ENCODE measurements at places on chromosomes 12 and 14. TPM values are rescaled to one million over a fixed set of nuclear protein-coding genes. Genes with fewer than 3 reads are reported as not detected.

- H3K4me1 ChIP-seq = no peaks in the 10 kb centered on the region
- H3K27ac ChIP-seq = no peak overlapping the region
- H3K27me3 ChIP-seq = no peaks in the 10 kb centered on the region
- no peak overlapping the region for H3K4me3 ChIP-seq
- H3K36me3 ChIP-seq = peaks cover 3% of the 10 kb centered on the region
- DNase-seq = no peak
Measured at GRCh38 chr12:13603953-13604352, 377.4 kb downstream of the GRIN2B start.

DNA sequence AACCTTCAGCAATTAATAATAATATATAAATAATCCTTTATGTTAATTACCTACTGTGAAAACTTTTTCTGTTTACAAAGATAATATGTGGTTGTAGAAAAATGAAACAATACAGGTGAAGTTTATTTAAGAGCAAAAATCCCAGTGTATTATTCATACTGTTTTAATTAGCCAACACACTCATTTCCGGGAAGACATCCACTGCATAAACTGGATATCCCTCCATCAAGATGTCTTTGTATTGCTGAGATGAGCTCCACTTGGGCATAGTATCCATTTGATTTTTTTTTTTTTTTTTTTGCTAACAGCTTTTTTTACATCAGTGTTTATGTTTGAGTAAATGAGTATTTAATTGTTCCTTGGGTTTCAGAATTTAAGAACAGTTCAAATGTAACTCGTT lies 13.7 kb upstream of the DERA start:
- no peaks in the 10 kb centered on the region for H3K4me1 ChIP-seq
- peaks cover 27% of the 10 kb centered on the region for H3K36me3 ChIP-seq
- no peak overlapping the region for H3K27ac ChIP-seq
- H3K4me3 ChIP-seq = no peak overlapping the region
- no peaks in the 10 kb centered on the region for H3K27me3 ChIP-seq

The TAS2R46 gene
- 7.5 TPM for total RNA-seq

The DIO2 gene
- 9.0 TPM for total RNA-seq

The SERPINA12 gene
- not detected for total RNA-seq

The PLEKHH1 gene
- 20.7 TPM for total RNA-seq

GRCh38 chr12:26401874-26402273 lies 206.5 kb downstream of the SSPN start:
- peaks cover 3% of the 10 kb centered on the region for H3K36me3 ChIP-seq
- H3K4me3 ChIP-seq = no peak overlapping the region
- no peaks in the 10 kb centered on the region for H3K27me3 ChIP-seq
- H3K4me1 ChIP-seq = no peaks in the 10 kb centered on the region

The FAM161B gene
- 13.8 TPM for total RNA-seq

The RNASE7 gene
- total RNA-seq = not detected

DNA sequence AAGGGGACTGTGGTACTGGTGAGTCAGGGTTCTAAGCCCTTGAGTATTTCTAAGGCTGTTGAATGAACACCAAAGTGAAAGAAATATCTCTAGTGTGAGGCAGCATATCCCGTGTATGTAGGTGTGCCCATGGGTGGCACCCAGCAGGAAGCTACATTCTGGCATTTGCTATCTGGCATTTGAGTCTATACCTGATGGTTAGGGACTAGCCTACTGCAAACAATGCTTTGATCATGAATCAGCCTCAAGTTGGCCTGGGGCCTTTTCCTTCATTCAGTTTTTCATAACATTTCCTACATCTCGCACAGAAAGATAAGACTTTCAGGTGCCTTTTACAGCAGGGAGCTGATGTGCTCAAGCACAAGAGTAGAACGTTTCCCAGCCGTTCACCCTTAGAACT lies 85.7 kb upstream of the E2F7 start:
- H3K27me3 ChIP-seq = no peaks in the 10 kb centered on the region
- no peak for DNase-seq
- H3K4me3 ChIP-seq = no peak overlapping the region
- H3K36me3 ChIP-seq = no peaks in the 10 kb centered on the region
- no peaks in the 10 kb centered on the region for H3K4me1 ChIP-seq
- H3K27ac ChIP-seq = no peak overlapping the region

DNA sequence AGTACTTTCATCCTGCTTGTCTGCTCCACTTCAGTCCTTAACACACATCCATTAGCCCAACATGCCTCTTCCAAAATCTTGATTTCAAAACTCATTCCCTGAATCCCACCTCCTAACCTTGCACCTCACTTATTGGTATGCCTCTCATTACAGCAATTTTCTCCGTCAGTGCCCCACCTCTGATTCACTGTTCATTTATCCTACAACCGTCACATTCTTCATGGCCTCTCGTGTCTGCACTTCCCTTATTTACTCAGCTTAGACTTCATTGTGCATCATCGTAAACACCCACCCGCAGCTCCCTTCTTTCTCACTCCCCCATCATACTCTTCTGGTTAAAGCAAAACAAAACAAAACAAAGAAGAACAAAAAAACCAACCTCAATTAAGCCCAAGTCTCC lies 160.6 kb upstream of the HMGA2 start:
- no peak overlapping the region for H3K4me3 ChIP-seq
- no peaks in the 10 kb centered on the region for H3K4me1 ChIP-seq
- H3K36me3 ChIP-seq = no peaks in the 10 kb centered on the region
- H3K27ac ChIP-seq = no peak overlapping the region
- H3K27me3 ChIP-seq = no peaks in the 10 kb centered on the region

The TSHR gene
- 6.5 TPM for total RNA-seq

The NPAS3 gene
- total RNA-seq = 44.2 TPM

DNA sequence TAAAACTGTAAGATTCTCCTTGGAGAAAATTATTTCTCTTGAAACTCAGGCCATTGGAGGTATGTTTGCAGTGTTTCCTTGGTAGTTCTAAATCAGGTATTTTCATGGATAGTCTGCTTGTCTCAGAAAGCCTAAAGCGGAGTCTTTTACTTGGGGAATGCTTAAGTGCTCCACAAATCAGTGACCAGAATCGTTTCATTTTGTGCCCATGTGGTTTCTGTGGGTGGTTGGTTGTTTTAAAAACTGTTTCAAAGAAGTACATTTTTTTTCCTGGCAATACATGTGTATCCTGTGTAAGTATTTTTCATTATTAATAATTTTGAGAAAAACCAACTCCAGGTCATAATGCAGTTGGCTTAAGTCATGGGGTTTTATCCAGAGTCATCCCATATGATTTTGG lies 33.6 kb downstream of the CCDC91 start:
- no peak overlapping the region for H3K4me3 ChIP-seq
- no peak for DNase-seq
- H3K27me3 ChIP-seq = no peaks in the 10 kb centered on the region
- no peaks in the 10 kb centered on the region for H3K36me3 ChIP-seq

GRCh38 chr12:92175961-92176360 lies 30.3 kb upstream of the BTG1 start:
- no peak for DNase-seq
- no peaks in the 10 kb centered on the region for H3K36me3 ChIP-seq
- H3K27ac ChIP-seq = no peak overlapping the region

DNA sequence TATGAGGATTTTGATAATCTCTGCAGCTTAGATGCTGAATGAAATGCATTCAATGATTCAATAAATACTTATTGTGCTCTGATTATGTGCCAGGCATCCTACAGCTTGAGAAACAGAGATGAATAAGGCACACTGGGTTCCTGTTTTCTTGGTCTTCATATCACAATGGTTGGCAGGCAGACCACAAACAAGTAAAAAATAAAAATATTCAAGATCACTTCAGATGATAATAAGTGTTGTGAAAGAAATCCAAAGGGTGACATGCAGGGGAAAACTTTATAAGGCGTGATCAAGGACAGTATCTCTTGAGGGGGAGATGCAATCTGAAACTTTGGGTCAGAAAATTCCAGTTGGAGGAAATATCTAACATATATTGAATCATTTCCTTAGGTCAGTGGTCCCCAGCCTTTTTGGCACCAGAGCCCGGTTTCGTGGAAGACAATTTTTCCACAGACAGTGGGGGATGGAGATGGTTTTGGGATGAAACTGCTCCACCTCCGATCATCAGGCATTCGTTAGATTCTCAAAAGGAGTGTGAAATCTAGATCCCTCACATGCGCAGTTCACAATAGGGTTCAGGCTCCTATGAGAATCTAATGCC lies 73.7 kb upstream of the RAP1B start:
- DNase-seq = no peak
- H3K4me1 ChIP-seq = no peaks in the 10 kb centered on the region
- H3K27me3 ChIP-seq = no peaks in the 10 kb centered on the region
- H3K4me3 ChIP-seq = no peak overlapping the region
- no peak overlapping the region for H3K27ac ChIP-seq

DNA sequence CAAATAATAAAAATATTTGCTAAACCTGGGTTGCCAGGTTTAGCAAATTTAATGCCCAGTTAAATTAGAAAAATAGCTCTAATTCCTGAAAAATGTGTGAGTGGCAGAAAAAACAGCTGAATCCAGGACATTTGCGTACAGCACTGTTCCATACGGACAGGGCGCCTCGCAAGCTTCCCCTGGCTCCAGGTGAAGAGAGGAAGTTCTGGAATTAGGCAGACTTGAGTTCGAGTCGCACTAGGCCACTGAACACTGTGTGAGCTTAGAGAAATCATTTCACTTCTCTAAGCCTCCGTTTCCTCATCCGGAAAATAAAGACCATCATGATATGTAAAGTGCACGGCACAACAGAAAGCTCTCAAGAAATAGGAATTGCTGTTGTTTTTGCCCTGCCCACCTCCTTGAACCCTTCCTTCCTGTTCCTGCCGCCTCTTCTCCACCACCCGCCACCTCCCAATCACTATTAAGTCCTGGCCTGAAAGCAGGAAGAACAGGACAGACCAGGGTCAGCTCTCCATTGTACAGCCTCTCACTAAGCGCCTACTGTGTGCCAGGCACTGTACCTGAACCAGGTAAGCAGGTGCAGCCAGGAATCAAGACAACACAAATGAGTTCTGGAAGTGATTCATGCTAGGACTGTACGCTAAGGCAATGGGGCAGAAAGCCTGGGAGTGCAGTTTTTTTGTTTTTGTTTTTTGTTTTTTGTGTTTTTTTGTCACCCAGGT lies 763 bp upstream of the PHETA1 start:
- DNase-seq = no peak
- peak overlapping the region; percentile 57 for H3K4me3 ChIP-seq
- H3K27me3 ChIP-seq = no peaks in the 10 kb centered on the region
- H3K4me1 ChIP-seq = peaks cover 24% of the 10 kb centered on the region

- H3K4me3 ChIP-seq = no peak overlapping the region
- H3K27ac ChIP-seq = no peak overlapping the region
- peaks cover 8% of the 10 kb centered on the region for H3K4me1 ChIP-seq
- H3K36me3 ChIP-seq = peaks cover 36% of the 10 kb centered on the region
- H3K27me3 ChIP-seq = no peaks in the 10 kb centered on the region
- no peak for DNase-seq
Measured at GRCh38 chr12:109482894-109483293, 5.5 kb downstream of the UBE3B start.

DNA sequence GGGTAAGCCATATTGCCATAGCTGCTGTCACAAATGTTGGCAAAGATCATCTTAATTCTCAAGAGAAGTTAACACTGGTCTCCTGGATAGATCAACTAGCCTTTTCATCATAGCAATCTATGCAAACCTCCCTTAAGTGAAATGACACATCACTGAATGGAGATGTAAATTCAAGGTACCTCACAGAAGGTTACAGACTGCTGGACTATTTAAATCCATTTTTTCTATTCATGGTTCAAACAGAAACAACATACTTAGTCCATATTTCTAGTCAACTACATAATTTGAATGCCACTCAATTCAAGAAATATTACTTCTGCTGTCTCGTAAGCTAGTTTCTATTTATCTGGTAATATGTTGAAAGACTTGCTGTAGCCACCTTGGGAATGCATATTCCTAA lies 748.3 kb downstream of the C12orf50 start:
- no peaks in the 10 kb centered on the region for H3K27me3 ChIP-seq
- no peaks in the 10 kb centered on the region for H3K4me1 ChIP-seq
- DNase-seq = no peak
- H3K4me3 ChIP-seq = no peak overlapping the region

DNA sequence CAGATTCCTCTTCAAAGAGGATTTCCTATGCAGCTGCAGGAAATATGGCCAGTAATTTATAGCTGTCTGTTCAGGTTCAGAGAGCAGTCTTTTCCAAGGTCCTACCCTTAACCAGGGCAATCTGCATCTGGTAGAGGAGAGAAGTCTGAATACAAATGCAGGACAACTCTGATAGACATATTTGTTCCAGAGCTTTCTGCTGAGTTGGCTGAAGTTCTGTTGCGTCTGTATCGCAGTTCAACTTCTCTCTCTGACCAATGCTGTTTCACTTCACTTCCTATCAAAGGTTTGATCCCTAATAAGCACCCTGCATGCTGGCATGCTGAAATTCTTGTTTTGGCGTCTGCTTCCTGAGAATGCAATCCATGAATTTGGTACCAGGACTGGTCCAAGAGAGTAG lies 14.0 kb upstream of the CCDC91 start:
- no peaks in the 10 kb centered on the region for H3K4me1 ChIP-seq
- H3K36me3 ChIP-seq = no peaks in the 10 kb centered on the region
- no peak for DNase-seq
- H3K27me3 ChIP-seq = no peaks in the 10 kb centered on the region
- no peak overlapping the region for H3K4me3 ChIP-seq

The CKAP4 gene
- 49.1 TPM for total RNA-seq

DNA sequence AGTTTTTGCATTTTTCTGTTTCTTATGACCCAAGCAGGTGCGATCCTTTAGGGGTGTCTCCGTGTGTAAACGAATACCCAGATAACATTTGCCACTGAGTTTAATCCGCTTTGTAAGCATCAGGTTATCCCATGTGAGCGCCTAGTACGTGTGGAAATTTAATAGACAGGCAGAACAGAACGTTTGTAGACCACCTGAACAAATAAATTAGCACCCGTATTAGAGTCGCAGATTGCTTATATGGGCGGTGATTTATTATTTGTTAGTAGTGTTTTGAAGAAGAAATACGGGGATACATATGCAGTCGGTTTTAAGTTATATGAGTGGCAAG lies 325 bp downstream of the C12orf60 start:
- H3K27ac ChIP-seq = peak overlapping the region; percentile 82
- no peaks in the 10 kb centered on the region for H3K27me3 ChIP-seq
- H3K4me1 ChIP-seq = no peaks in the 10 kb centered on the region
- H3K4me3 ChIP-seq = peak overlapping the region; percentile 78

The KRT85 gene
- total RNA-seq = not detected

DNA sequence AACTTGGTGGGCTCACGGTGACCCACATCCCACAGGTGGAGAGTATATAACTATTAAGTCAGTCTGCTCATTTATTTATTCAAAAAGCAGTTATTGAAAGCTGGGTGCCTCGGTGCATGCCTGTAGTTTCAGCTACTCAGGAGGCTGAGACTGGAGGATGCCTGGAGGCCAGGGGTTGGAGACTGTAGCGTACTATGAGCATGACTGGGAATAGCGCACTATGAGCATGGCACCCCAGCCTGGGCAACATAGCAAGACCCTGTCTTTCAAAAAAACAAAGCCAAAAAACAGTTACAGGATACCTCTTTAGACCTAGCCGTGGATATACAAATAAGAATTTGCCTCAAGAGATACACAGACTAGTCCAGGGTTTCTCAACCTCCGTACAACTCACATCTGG lies 139.8 kb downstream of the ZFP36L1 start:
- no peak overlapping the region for H3K4me3 ChIP-seq
- peak overlapping the region; percentile 60 for H3K27ac ChIP-seq
- peaks cover 51% of the 10 kb centered on the region for H3K4me1 ChIP-seq
- H3K27me3 ChIP-seq = no peaks in the 10 kb centered on the region
- H3K36me3 ChIP-seq = no peaks in the 10 kb centered on the region

GRCh38 chr14:80653956-80654355 lies 287.6 kb downstream of the CEP128 start:
- no peaks in the 10 kb centered on the region for H3K36me3 ChIP-seq
- H3K27me3 ChIP-seq = no peaks in the 10 kb centered on the region
- DNase-seq = no peak
- no peak overlapping the region for H3K27ac ChIP-seq
- no peaks in the 10 kb centered on the region for H3K4me1 ChIP-seq
- H3K4me3 ChIP-seq = no peak overlapping the region

The NT5DC3 gene
- 23.2 TPM for total RNA-seq

The SMCO2 gene
- total RNA-seq = 0.40 TPM
